Airway epithelial cell (primary cell): ENCODE measurements at places on chromosomes 2 and 18. TPM values are rescaled to one million over a fixed set of nuclear protein-coding genes. Genes with fewer than 3 reads are reported as not detected.

Gene CNRIP1
- total RNA-seq, result 0.33 and 0.35 TPM in 2 replicates

Gene TWIST2
- 10.0 and 14.7 TPM in 2 replicates for total RNA-seq

Gene SKOR2
- not detected in 2 replicates for total RNA-seq

Gene DQX1
- total RNA-seq, result 5.3 and 6.7 TPM in 2 replicates

Gene TTC31
- total RNA-seq, result 11.1 and 12.2 TPM in 2 replicates

Gene RAD51AP2
- 0.05 and 0.14 TPM in 2 replicates for total RNA-seq

Gene FBXO11
- total RNA-seq, result 24.3 and 36.1 TPM in 2 replicates

Gene HIBCH
- total RNA-seq, result 17.0 and 19.5 TPM in 2 replicates

Gene ZSWIM2
- total RNA-seq, result not detected in 2 replicates
